Stimulated activated CD4-positive, alpha-beta T cell treated with anti-CD3 and anti-CD28 coated beads, TNF-alpha, amount 100 ng/mL, for 4 hours (primary cell): ENCODE measurements at places on chromosomes 5 and 9.

- DNase-seq = no peak
These were observed 261.1 kb downstream of the SMARCA2 start for GRCh38 chr9:2276296-2276695.

- no peak for DNase-seq
These were observed 197.0 kb downstream of the TAF11L14 start for GRCh38 chr5:17831279-17831678.

- DNase-seq = no peak
These were observed 443.1 kb downstream of the ZNF608 start for GRCh38 chr5:124303366-124303765.

- DNase-seq = no peak
These were observed 120.6 kb downstream of the HMHB1 start for GRCh38 chr5:143932584-143932983.

DNA sequence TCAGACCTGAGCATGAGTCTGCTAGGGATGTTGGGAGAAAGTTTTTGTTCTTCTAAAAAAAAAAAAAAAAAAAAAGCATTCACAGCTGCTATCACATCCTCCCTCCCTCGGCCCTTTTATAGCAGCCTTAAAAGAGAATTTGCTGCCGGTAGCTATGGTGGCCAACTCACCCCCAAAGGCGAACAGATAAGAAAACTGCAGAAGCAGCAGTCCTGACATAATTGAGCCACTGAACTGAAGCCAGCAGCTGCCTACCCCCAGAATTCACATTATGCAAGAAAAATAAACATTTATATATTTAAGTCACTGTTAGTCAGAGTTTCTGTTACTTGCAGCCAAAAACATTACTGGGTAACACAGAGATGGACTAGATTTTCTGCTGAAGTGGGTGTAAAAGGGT, 124.3 kb upstream of the SMARCA2 start:
- no peak for DNase-seq
